ENCODE measurements at places on chromosomes 1 and 21.

- no peak for DNase-seq
Observed at GRCh38 chr1:183236158-183236725, 50.2 kb downstream of the LAMC2 start.

- DNase-seq, result no peak
Observed at GRCh38 chr1:29310616-29311180, 74.4 kb downstream of the PTPRU start.

DNA sequence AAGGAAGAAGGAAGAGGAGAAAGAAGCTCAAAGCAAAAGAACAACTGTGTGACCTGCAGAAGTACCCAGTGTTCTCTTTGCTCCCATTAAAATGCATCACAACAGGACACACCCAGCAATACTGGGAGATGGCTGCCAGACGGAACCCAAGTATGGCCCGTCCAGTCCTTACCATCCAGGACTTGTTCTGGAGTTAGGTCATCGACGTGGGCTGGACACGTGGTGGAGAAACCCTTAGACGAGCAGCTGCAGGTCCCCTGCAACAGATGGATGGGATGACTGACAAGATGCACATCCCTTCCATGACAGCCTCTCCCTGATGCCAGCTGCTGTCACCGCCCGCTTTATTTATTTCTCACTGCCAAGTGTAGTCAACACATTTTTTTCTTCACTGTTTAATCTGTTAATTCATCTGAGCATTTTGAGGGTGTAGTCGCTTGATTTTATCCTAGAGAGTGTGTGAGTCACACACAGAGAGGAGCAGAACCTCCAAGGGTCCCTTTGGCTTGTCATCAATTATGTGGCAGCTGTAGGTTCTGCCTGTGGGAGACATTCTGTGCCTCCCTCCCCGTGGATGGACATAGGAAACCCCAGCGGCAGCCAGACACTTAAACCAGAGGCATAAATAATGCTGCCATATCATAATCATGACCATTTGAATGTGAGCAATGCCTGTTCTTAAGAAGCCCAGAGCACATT lies 80.9 kb downstream of the ABCA4 start:
- DNase-seq, result no peak

DNA sequence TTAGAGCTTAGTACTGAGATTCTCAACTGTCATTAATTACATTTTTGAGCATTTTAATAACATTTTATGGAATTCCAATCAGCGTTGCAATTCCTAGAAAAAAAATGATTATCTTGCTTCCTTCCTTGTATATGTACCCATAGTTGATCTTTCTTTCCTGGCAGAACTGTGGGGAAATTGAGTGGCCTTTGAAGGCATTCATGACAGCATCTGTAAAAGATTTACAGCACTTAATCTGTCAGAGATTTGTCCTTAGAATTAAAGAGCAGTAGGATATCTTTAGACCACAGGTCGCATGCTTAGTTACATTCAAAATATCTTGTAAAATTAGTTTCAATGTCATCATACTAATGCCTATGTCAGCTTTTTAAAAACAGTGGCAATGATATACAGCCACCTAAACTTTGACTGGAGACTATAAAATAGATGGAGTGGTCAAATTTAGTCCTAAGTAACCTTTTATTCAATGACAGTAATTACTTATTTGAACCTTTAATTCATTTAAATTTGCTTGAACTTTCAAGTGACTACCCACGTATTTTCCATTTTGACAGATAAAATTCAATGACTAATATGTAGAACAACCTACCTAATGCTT lies 692.0 kb downstream of the NCAM2 start:
- DNase-seq, result no peak

GRCh38 chr21:38780879-38781278 lies 24.9 kb upstream of the ETS2 start:
- DNase-seq, result no peak

DNA sequence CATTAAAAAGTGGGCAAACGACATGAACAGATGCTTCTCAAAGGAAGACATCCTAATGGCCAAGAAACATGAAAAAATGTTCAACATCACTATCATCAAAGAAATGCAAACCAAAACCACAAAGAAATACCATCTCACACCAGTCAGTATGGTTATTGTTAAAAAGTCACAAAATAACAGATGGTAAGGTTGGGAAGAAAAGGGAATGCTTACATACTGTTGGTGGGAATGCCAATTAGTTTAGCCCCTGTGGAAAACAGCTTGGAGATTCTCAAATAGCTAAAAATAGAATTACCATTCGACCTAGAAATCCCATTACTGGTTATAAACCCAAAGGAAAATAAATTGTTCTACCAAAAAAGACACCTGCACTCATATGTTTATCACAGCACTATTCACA lies 369.4 kb downstream of the KCNH1 start:
- DNase-seq, result no peak

DNA sequence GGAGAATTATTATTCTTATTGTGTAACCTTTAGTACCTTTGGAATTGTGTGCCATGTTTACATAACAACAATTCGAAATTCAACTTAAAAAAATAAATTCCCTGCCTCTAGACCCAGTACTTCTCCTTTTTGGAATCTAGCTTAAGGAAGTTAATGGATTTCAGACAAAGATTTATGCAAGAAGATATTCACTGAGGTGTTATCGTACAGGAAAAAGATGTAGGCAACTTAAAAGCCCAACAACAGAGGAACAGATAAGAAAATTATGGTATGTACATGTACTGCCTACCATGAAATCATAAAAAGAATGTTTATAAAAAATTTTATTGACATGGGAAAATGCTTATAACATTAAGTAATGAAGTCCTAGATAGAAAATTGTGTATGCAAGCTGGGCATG lies 18.2 kb upstream of the STMN1 start:
- no peak for DNase-seq

GRCh38 chr1:235468004-235468403 lies 36.2 kb downstream of the B3GALNT2 start:
- no peak for DNase-seq

DNA sequence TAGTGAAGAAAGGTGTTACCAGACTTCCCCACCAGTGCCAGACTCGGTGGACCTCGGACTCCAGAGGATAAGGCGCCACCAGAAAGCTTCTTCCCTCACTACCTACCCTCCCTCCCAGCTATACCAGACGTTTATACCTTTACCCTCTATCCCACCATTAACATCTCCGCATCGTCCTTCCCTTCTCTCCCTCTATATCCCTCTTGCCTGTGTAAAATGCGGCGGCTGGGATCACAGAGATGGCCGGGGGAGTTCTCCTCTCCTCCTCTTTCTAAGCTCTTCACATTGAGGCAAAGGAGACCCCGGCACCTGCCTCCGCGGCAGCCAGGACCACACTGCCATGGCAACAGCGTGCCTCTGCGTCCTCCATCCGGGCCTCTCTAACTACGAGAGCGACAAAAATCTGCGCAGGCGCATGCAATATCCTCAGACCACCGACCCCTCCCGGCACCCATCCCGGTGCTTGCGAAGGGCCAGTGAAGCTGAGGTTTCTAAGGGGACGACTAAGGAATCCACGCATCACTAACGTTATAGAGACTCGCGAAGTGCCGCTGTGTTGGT lies at the start of gene CCDC181:
CCDC181 (minus strand) TSS at position 394 of the 561 bp plus-strand sequence. CDS start 2,547 bp downstream, outside the sequence.
- peak; percentile 23 for DNase-seq

GRCh38 chr1:219058891-219059820 lies 114.5 kb upstream of the LYPLAL1 start:
- DNase-seq, result no peak

DNA sequence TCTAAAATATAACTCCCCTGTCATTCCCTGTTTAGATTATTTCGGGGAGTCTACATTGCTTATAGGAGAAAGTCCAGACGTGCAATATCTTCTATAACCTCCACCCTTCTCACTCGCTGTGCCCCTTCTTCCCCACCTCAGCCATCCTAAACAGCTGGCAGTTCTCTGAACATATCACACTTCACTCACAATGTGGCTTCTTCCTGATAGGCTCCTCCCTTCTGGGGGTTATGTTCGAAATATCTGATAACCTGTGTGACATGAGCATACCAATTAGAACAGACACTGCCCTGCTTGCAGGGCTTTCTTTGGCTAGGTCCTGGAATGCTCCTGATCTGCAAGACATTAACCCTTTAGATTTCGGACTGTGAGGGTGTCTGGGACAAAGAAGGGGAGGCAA lies 274.6 kb downstream of the NFIA start:
- DNase-seq, result no peak

DNA sequence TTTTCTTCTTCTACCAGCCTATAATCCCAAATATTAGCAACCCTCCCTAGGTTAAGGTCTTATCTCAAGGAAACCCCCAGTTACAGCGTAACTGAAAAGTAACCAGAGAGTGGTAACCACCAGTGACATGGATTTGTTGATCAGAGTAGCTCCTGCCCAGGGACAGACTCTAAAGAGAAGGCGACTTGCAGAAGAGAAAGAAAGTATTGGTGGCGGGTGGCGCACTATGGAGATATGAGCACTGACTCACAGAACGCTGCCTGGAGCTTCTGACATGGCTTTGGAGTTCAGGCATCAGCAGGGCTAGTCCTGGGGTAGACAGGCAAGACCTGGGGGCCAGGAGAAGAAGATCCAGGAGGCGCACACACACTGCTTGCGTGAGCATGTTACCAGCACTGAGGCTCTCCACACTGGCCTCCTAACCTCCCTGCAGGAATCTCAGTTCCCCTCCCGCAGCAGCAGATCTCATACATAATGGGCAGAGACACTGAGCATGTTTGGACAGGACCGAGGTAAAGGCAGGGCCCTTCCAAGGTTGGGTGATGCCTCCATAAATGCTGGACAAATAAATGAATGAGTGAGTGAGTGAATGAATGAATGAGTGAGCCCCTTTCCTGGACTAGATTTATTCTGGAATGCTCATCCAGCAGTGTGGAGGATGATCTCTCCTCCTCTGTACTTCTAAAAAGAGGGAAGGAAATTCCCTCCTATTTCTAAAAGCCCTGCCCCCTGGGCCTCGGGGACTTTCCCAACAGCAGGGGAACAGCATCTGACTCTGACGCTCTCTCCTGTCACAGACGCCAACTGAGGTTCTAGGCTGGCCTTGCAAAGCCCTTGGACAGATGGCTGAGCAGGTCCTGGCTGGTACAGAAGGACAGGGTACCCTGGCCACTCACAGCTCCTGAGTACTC lies 175.5 kb downstream of the CLIC6 start:
- DNase-seq, result no peak

GRCh38 chr1:92043621-92044020 lies 13.8 kb downstream of the EPHX4 start:
- DNase-seq, result no peak

GRCh38 chr1:51119331-51119730 lies 17.3 kb downstream of the C1orf185 start:
- DNase-seq, result no peak

DNA sequence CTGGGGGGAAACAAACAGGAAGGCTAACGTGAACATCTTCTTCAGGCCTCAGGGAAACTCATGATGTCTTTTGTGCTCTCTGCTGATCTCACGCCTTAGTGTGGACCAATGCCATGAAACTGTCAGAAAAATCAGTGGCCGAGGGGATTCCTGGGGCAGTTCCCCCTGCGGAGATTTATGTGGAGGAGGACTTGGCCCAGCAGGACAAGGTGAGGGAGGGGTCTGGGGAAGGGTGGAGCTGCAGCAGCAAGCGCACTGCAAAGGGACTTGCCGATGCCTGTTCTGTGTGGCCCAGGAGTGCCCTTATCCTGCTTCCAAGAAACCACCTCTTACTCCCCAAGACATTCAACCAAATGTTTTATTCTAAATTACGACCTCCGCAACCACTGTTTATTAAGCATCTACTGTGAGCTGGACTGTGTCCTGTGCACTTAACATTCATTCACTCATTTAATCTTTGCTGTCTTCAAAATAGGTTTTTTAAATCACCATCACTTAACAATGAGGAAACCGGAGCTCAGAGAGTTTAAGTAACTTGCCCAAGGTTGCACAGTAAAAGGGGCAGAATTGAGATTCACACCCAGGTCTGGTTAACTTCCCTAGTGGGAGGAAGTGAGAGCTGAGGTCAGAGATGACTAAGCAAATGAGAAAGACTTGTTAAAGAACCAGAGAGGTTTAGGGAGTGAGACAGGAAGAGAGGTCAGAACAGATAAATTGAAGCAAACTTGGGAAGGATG lies 49.7 kb downstream of the FHAD1 start:
- DNase-seq, result no peak

Measured in stimulated activated CD8-positive, alpha-beta memory T cell treated with anti-CD3 and anti-CD28 coated beads, Interleukin-4, amount 100 ng/mL, for 1 hour (primary cell).